Karpas-422 (cell line): ENCODE measurements at places on chromosomes 3 and 15.

GRCh38 chr15:78265752-78266224 lies 1.4 kb downstream of the DNAJA4 start:
- no peak overlapping the region for H3K27ac ChIP-seq
- H3K4me1 ChIP-seq: no peaks in the 10 kb centered on the region
- DNase-seq: no peak
- H3K4me3 ChIP-seq: no peak overlapping the region

DNA sequence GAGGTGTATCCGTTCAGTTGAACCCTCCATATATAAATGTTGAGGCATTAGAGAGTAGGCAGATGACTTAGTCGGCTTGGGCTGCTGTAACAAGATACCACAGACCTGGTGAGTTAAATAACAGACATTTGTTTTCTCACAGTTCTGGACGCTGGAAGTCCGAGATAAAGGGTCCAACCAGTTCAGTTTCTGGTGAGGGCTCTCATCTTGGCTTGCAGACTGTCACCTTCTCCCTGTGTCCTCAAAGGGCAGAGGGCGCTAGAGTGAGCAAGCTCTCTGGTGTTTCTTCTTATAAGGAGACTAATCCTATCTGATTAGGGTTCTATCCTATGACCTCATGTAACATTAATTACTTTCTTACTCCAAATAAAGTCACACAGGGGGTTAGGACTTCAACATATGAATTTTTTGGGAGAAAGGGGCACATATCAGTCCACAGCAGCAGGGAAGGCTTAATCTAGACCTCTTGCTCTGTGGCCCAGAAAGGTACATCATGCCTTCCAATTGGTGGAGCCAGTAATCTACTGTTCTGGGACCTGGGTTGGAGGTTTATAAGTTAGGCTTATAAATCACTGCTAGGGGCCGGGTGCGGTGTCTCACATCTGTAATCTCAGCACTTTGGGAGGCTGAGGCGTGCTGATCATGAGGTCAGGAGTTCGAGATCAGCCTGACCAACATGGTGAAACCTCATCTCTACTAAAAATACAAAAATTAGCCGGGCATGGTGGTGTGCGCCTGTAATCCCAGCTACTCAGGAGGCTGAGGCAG lies 26.3 kb upstream of the SLC28A2 start:
- H3K27me3 ChIP-seq: no peaks in the 10 kb centered on the region
- DNase-seq: peak; percentile 62
- no peak overlapping the region for H3K27ac ChIP-seq
- H3K4me3 ChIP-seq: no peak overlapping the region

DNA sequence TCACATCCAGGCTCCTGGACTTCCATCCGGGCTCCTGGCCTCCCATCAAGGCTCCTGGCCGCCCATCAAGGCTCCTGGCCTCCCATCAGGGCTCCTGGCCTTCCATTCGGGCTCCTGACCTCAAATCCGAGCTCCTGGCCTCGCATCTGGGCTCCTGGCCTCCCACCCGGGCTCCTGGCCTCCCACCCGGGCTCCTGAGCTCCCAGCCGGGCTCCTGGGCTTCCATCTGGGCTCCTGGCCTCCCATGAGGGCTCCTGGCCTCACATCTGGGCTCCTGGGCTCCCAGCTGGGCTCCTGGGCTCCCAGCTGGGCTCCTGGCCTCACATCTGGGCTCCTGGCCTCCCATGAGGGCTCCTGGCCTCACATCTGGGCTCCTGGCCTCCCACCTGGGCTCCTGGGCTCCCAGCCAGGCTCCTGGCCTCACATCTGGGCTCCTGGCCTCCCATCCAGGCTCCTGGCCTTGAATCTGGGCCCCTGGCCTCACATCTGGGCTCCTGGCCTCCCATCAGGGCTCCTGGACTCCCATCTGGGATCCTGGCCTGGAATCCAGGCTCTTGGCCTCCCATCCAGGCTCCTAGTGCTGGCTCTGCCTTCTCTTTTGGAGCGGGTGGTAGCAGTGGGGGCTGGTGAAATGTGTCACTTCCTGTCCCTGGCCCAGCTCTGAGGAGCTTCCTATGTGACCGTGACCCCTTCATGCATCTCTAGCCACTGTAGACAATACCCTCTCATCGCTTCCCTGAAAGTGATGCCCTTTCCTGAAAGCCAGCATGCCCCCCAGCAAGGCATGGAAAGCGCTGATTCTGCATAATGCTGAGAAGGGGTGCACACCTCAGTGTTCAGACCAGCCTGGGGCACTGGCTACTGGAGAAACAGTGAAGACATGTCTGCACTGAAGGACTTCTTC lies 62.7 kb upstream of the BLM start:
- no peak overlapping the region for H3K4me3 ChIP-seq
- DNase-seq: no peak
- H3K27ac ChIP-seq: no peak overlapping the region
- no peaks in the 10 kb centered on the region for H3K36me3 ChIP-seq
- H3K4me1 ChIP-seq: peaks cover 60% of the 10 kb centered on the region

DNA sequence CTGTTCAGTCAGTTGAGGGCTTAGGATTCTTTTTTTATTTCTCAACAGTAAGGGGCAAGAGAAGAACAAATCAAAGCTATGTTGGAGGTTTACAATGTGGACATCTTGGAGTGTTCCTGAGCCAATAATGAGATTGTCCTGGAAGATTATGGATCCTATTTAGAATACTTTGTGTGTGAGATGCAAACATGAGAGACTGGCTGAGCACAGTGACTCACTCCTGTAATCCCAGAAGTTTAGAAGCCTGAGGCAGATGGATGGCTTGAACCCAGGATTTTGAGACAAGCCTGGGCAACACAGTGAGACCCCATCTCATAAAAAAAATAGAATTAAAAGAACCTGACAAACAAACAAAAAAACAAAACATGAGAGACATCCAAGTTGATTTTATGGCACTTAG lies 351.6 kb downstream of the GAP43 start:
- H3K27me3 ChIP-seq: no peaks in the 10 kb centered on the region
- DNase-seq: no peak
- H3K27ac ChIP-seq: no peak overlapping the region
- H3K36me3 ChIP-seq: no peaks in the 10 kb centered on the region

DNA sequence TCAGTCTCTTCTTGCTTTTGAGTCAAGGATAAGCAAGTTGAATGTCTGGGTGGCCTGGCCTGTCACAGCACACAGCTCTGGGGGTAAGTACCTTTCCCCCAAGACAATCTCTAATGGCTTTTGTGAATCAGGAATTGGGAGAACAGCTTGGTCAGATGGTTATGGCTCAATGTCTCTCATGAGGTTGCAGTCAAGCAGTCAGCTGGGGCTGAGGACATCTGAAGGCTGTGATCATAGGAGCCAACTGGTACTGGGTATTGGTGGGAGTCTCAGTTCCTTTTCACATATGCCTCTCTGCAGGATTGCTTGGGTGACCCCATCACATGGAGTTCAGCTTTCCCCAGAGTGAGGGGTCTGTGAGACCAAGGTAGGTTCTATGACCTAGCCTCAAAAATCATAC lies 33.0 kb upstream of the TMEM158 start:
- no peaks in the 10 kb centered on the region for H3K36me3 ChIP-seq
- H3K4me3 ChIP-seq: no peak overlapping the region
- no peaks in the 10 kb centered on the region for H3K27me3 ChIP-seq
- no peak for DNase-seq
- no peak overlapping the region for H3K27ac ChIP-seq
- no peaks in the 10 kb centered on the region for H3K4me1 ChIP-seq

DNA sequence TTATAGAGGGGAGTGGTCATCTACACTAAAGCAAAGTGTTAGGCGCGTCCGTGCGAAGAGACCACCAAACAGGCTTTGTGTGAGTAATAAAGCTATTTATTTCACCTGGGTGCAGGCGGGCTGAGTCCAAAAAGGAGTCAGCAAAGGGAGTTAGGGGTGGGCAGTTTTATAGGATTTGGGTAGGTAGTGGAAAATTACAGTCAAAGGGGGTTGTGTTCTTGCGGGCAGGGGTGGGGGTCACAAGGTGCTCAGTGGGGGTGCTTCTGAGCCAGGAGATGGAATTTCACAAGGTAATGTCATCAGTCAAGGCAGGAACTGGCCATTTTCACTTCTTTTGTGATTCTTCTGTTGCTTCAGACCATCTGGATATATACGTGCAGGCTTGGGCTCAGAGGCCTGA lies 47.1 kb downstream of the OIP5 start:
- H3K27ac ChIP-seq: peak overlapping the region; percentile 84
- H3K4me3 ChIP-seq: peak overlapping the region; percentile 86
- no peak for DNase-seq
- H3K36me3 ChIP-seq: peaks cover 43% of the 10 kb centered on the region

GRCh38 chr15:96049766-96050165 lies 280.7 kb upstream of the NR2F2 start:
- H3K4me3 ChIP-seq: no peak overlapping the region
- no peak overlapping the region for H3K27ac ChIP-seq
- no peaks in the 10 kb centered on the region for H3K27me3 ChIP-seq
- DNase-seq: no peak
- no peaks in the 10 kb centered on the region; the same call in 1 of the 2 replicates for H3K36me3 ChIP-seq
- H3K4me1 ChIP-seq: no peaks in the 10 kb centered on the region

GRCh38 chr3:123732447-123732846 lies 147.6 kb upstream of the HACD2 start:
- no peaks in the 10 kb centered on the region for H3K4me1 ChIP-seq
- no peaks in the 10 kb centered on the region for H3K27me3 ChIP-seq
- H3K36me3 ChIP-seq: no peaks in the 10 kb centered on the region
- H3K4me3 ChIP-seq: no peak overlapping the region
- no peak overlapping the region for H3K27ac ChIP-seq

GRCh38 chr3:181715571-181716340 lies 4.0 kb downstream of the SOX2 start:
- no peak overlapping the region for H3K27ac ChIP-seq
- H3K27me3 ChIP-seq: no peaks in the 10 kb centered on the region
- peak overlapping the region; percentile 59 for H3K4me3 ChIP-seq
- no peaks in the 10 kb centered on the region for H3K36me3 ChIP-seq
- no peak for DNase-seq
